ENCODE measurements at places on chromosomes 12 and 14.

DNA sequence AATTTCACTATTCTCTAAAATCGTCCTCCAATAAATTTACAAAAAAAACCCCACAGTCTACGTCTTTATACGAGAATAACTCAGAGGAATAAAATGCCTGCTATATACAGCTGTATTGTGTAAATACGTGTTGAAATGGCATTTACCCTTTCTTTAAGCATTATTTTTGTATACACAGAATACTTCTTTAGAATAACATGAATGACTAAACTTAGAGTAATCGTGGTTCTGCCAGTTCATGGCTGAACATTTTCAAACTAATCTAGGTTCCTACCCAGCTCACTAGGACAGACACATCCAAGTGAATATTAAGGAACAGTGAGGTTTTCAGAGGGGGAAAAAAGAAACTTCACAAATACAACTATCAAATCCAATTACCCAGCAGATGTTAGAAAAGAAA, 24.6 kb downstream of the DICER1 start:
- no peak for DNase-seq

DNA sequence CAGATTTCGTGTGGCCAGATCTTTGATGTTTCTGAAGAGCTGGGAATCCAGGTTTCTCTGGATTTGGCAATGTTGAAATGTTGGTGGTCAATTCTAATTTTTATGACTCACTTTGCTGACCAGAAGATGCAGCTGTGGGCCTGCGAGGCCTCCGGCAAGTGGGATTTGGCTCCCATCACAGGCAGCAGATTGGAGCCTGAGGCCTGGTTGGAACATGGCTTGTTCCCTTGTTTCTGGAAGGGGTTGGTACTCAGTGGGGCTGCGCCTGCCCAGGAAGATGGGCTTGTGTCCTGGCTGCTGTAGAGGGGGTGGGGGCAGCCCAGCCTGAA, 23.1 kb downstream of the FBRSL1 start:
- no peak for DNase-seq

- DNase-seq: peak; percentile 89
Measured at GRCh38 chr14:87995500-87996290, 2.7 kb upstream of the GALC start.

DNA sequence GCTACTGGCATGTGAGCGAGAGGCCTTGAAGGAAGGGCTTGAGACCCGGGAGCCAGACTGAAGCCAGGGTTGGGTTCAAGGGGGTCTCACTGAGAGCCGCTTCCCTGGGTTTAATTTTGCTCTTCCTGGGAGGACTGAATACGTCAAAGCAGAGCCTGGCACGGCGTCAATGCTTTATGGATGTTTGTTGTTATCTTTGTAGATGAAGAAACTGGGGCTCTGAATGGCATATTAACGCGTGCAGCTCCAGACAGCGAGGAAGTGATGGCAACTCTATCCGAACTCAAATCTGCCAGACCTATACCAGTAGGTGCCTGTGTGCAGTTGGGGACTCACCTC, 152.8 kb upstream of the PARP11 start:
- DNase-seq: no peak

DNA sequence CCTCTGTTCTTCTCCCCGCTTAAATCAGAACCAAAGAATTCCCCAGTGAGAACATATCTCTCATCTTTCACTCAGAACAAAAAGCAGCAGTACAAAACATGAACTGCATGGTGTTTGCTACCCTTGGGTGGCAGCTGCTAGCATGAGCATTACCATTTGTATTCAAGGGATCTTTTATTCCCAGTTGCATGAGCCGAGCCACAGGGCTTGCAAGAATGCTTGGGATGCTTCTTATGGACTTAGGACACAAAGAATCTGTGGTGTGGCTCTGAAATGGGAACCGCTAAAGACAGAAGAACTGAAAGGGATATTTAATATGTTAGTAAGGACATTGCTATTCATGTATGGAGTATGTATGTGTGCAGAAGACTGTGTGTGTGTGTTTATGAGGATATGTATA, 190.6 kb downstream of the TMX1 start:
- no peak for DNase-seq

- DNase-seq: no peak
Measured at GRCh38 chr12:11705010-11705409, 55.5 kb downstream of the ETV6 start.
